CD4-positive, alpha-beta T cell treated with Interleukin-1 beta for 1 hour (primary cell): ENCODE measurements at places on chromosomes 7 and 10.

GRCh38 chr10:11148142-11149028, 130.7 kb downstream of the CELF2 start:
- DNase-seq = no peak

DNA sequence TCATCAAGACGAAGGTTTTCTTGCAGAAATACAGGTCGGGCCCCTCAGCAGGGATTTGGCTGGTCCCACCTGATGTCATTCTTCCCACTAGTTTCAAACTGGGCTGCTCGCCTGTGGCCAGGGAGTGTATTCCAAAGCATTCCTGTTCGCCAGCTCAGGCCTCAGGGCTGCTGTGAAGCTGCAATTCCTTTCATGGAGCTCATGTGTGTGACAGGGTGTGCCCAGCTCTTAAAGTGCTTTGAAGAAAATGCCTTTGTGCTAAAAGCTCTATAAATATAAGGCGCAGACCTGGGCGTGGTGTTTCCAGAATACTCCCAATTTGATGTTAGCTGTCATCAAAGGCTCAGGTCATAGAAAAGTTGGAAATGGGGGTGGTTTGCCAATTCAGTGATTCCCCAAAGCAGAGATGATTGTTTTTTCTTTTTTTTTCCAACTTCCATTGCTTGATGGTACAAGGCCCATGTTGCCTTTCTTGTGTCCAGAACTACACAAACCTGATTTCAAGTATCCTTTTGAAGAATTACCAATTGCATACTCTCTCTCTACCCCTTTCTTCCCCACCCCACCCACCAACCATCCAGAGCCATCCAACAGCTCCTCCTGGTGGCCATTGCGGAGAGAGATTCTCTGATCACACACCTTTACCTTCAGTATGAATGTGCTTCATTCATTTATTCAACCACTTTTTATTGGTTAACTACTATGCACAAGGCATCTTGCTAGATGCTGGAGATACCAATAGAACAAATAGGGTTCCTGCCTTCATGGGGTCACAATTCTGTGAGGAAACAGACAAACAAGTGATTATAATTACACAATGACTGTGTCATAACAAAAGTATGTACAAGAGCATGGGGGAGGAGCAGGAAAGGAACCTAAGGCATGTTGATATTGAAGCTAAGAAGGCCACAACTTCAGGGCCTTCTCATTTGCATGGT, 297.3 kb upstream of the LYZL1 start:
- DNase-seq = peak; percentile 18

DNA sequence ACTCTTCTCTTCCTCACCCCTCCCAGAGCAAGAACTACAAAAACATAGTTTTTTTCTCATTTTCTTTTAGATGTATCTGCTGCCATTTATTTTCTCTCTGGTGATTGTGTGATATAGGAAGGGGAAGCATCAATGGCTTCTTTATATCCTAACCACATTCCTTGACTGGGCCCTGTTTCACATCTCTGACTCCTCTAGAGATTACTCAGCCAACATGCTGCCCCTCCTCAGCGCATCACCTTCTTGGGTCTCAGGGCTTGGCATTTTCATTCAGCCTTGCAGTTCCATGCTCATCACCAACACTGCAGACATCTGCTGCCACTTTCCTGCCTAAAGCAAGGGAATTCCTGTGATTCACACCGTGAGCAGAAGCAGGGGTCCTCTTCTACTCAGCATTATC, 705.5 kb downstream of the AUTS2 start:
- no peak for DNase-seq

DNA sequence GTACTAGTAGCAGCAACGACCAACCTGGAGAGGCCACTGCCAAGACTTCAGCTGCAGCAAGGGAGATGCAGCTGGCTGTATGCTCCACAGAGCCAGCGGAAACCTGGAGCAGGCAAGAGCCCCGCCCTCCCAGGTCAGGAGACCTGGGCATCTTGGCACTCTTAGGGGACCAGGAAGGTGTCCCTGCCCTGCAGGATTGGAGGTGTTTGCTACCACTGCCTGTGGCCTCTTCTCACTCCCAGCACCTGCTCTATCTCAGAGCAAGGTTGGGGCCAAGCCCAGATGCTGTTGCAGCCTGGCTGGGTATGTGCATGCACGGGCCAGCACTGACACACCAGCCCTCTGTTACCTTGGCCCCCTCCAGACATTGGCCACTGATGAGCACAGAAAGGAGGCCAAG, 1512.8 kb downstream of the REEP3 start:
- no peak for DNase-seq

GRCh38 chr10:129372172-129372571, 94.9 kb upstream of the MGMT start:
- no peak for DNase-seq

- DNase-seq = no peak
These were observed 902 bp upstream of the CLDN15 start for GRCh38 chr7:101238226-101239182.

DNA sequence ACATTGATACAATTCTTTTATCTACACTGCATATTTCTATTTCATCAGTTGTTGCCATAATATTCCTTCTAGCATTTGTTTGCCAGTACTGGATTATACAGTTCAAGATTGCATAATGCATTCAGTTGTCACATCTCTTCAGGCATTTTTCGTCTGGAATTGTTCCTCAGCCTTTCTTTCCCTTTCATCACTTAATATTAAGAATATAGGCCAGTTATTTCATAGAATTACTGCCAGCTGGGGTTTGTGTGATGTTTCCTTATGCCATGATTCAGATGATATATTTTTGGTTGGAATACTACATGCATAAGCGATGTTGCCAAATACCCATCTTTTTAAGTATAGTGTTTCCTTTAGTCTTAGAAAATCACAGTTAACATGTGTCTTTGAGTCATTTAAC, 20.8 kb downstream of the KIFBP start:
- no peak for DNase-seq

- DNase-seq = no peak
These were observed 1.9 kb upstream of the ARID5B start for GRCh38 chr10:61899663-61899996.

- no peak for DNase-seq
These were observed 24.4 kb upstream of the LRRC18 start for GRCh38 chr10:48964038-48964437.

GRCh38 chr10:81065474-81065873, 527.8 kb downstream of the SH2D4B start:
- DNase-seq = no peak

GRCh38 chr10:113236998-113237397, 287.0 kb downstream of the TCF7L2 start:
- no peak for DNase-seq

DNA sequence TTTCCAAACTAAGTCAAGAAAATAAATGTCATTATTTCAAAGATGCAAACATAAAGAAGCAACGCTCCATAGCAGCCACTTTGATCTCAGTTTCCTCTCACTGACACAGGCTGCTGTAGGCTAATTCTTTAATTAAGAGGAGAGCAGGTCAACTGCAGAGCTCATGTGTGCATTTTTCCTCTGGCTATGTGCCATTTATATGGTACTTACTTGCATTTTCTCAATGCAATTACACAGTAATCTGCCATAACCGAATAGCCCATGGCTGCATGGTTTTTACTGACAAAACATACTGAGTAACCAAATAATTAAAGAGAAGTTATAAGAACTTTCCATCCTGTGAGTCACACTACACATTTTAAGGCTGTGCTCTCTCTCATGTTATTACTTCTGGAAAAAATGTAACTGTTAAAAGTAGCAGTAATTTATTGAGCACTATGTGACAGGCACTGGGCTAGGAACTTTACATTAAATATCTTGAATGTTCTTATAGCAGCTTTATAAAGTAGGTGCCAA, 122.0 kb downstream of the ELAPOR2 start:
- no peak for DNase-seq

GRCh38 chr10:27815846-27816245, 70.2 kb upstream of the MKX start:
- DNase-seq = no peak

- no peak for DNase-seq
These were observed 4.5 kb downstream of the BBIP1 start for GRCh38 chr10:110914431-110914830.

GRCh38 chr10:37760817-37761216, 96.6 kb downstream of the ZNF248 start:
- no peak for DNase-seq

GRCh38 chr10:31961277-31962074, 32.8 kb upstream of the ARHGAP12 start:
- DNase-seq = no peak

- no peak for DNase-seq
These were observed 48.5 kb downstream of the SMKR1 start for GRCh38 chr7:129550693-129551360.

DNA sequence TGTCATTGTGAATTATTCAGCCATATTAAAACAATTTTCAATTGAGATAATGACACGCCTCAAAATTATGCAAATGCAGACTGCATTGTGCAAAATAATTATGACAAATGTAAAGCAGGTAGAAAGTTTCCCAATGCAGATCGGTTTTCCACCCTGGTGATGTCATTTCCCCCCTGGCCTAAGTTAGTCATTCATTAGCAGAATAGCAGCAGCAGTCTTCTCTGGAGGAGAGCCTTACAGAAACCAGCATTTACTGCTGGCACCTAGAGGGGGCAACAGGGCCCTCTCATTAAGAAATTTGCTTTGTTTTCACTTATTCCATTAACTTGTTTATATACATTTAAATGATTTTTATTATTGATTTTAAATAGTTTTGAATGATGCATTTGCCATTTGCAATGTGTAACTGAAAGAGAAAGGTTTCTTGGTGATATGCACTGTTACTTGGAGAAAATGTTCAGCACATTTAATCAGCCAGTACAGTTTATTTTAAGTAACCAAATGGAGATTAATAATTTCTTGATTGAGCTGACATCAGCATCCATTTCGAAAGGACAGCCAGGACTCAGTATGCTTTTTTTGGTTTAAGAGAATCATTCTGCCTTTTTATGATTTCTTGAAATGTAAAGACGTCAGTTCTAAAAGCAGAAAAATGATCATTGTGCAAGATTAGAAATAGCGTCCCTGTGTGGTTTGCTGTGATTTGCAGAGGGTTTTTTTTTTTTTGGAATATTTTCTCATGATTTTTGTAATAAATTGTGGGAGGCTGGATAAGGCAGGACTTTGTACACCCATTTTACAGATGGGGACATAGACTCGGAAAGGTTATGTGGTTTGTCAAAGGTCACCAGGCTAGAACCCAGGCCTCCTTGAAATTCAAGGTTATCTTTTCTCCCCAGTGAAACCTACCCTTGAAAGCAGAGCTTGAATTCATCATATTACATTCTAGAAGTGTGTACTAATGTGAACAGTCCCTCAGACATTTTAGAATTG, 3.5 kb downstream of the ARID5B start:
- DNase-seq = peak; percentile 69

DNA sequence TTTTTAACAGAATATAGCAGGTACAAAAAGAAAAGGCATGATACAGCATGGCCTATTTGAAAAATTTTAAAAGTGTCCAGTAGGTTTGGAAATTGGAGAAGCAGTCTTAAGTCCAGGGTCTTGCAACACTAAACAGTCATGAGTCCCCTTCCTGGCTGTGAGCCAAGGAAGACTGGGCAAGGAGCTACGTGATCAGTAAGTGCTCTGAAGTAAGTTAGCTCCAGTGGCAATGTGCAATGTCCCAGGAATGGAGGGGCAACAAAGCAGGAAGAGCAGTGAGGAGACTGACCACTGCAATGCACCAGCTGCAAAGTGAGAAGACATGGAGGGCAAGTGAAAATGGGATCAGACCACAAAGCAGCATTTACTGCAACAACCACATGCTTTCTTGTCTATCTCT, 72.9 kb upstream of the GRID1 start:
- DNase-seq = peak; percentile 55

- no peak for DNase-seq
These were observed 106.5 kb upstream of the SEMA3C start for GRCh38 chr7:81025360-81025759.

DNA sequence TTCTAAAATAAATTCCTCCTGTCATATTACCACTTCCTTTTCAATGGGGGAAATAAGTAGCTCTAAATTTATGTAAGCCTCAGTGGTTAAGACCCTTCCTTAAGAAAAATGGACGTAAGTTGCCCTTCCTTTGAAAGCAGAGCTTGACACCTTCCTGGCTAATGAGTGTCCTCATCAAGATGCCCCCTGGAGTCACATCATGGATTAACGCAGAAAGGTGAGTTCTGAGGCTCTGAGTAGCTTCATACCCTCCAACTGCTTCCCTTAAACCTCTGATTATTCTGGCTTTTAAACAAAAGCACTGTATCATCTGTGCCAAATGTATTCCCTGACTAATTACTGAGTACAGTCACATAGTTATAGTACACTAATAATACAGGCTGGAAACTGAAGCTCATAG, 14.7 kb downstream of the KCTD7 start:
- DNase-seq = no peak

GRCh38 chr10:33638374-33638773, 303.9 kb upstream of the NRP1 start:
- DNase-seq = no peak

- DNase-seq = no peak
These were observed 8.0 kb downstream of the GDI2 start for GRCh38 chr10:5805260-5805659.

DNA sequence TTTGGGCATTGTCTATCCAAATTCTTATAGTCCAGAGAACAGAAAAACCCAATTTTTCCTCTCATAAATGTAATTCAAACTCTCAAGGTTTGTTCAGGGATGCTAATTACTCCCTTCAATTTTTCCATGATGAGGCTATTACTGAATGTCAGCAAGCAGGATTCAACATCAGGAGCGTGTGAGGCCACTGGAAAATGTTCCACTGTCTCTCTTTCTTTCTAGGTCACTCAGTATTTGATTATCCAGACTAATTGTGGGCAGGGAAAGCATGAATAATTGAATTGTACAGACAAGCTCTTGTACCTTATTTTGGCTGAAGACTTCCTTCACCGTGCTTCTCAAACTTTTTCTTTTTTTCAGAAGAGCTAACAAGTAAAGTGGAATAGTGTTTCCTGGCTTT, 30.7 kb downstream of the THNSL1 start:
- DNase-seq = no peak

GRCh38 chr7:13037216-13037615, 349.8 kb downstream of the ARL4A start:
- DNase-seq = no peak

GRCh38 chr10:74052994-74053393, 55.1 kb downstream of the VCL start:
- no peak for DNase-seq

- no peak for DNase-seq
These were observed 22.1 kb downstream of the TMEM106B start for GRCh38 chr7:12233175-12233574.

GRCh38 chr7:22851145-22851544, 28.5 kb upstream of the TOMM7 start:
- DNase-seq = no peak

GRCh38 chr10:124669141-124669823, 74.9 kb downstream of the FAM53B start:
- no peak for DNase-seq

- no peak for DNase-seq
These were observed 339.2 kb upstream of the ADARB2 start for GRCh38 chr10:2076528-2076927.
